ENCODE measurements at places on chromosomes 13 and 19.

DNA sequence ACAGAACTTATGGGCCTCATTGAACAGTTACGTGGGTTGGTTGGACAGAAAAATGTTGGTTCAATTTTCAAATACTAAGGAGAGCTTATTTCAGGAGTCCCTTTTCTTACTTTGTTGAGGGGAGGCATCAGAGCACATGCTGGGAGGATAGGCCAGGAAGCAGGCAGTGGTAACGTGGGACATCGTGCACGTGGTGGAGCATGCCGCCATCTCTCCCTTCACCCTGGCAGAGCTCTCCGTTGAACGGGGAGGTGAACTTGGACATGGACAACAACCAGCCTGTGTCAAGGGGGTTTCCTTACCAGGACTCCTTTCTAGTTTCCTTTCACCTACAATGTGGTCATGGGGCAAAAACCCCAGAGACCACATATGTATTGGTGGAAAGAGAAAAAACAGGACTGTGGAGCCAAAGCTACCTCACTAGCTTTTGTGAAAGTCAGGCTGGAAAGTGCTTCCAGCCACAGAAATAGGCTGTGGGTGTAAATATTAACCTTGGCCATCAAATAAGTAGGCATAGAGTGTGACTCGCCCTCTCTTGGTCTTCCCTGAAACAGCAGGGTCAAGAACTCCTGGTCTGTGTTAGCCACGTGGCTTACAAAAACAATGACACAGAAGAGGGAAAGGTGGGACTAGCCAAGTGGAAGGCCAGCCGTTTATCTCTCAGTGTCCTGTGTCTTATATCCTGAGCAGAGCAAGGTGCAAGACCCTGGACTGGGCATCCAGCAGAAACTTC is 14.4 kb downstream of the MICOS13 start:
- peak; percentile 34 for DNase-seq

- no peak for DNase-seq
Measured at GRCh38 chr13:34901572-34901971, 40.5 kb upstream of the NBEA start.

GRCh38 chr13:49288458-49288857 is 40.7 kb downstream of the CDADC1 start:
- DNase-seq = no peak

- DNase-seq = peak; percentile 98
Measured at GRCh38 chr19:2236314-2237050, at the start of the genes PLEKHJ1 and SF3A2. TSS of gene PLEKHJ1 (minus strand) at chr19:2236329. CDS start at chr19:2236248, 81 bp downstream. TSS of gene SF3A2 (plus strand) at chr19:2236824. CDS start at chr19:2243419, 6,595 bp downstream.

GRCh38 chr13:66128201-66128600 is 1101.9 kb downstream of the PCDH9 start:
- DNase-seq = peak; percentile 6

DNA sequence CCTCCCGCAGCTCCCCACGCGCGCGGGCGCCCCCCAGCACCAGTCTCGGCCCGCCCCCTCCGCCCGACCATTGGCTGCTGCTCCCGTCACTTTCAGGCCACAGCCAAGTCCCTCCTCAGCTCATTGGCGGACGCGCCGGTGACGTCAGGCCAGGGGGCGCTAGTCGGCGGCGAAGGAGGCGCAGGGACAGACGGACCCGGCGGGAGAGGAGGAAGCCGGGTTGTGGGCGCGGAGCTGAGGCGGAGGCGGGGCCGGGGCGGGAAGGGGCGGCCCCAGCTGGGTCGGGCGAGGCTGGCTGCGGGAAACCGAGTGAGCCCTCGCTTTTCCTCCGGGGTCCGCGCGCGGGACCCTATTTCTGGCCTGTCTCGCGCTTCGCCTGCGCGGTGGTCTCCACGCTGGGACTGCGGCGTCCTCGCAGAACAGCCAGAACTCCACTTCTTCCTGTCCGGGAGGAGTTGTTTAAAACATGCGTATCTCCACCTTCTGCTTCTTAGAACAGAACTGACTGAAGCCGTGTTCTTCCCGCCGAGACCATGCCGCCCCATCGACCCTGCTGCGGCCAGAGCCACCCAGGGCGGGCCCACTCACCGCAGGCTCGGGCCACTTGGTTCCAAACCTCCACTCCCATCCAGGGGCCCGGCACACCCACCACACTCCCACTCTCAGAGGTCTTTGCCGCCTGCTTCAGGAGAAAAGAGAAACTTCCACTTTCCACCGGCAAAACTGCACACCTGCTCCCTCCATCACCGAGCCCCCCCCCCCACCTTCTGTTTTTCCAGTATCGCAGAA is 471 bp upstream of the TMTC4 start:
- DNase-seq = peak; percentile 100

DNA sequence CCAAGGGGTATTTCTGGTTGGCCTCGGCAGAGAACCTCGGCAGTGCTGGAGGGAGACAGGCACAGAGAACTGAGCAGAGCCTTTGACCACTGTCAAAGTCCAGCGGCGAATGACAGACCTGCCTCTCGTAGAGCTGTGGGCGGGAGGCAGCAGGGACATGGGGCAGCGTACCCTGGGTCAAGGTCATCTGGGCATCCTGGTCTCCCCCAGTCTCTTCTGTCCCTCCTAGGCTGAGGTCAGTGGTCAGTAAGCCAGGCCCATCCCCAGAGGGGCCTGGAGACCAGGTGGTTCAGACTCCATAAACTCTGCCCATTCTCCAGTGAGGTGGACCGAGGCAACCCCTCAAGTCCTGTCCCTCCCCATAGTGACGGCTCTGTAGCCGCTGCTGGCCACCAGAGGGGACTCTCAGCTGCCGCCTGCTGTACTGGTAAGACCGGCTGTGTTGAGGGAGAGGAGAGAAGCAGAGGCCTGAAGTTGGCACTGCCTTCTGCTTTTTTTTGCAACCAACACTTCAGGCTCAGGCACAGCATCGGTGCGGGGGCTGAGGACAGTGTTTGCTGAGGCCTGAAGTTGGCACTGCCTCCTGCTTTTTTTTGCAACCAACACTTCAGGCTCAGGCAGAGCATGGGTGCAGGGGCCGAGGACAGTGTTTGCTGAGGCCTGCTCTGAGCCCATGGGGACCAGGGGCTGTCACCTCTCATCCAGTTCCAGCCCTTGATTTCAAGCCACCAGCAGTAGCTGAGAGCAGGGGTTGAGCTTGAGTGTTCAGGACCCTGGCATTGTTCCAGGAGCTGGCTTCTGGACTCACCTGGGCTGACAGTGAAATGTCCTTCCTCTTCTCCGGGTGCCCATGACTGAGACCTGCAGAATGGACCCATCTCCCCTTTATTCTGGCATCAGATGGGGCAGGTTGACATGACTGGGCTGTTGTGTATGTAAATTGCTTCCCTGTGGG is at the start of gene PGLYRP2:
TSS of gene PGLYRP2 (minus strand) at position 111 of the 955 bp plus-strand sequence. CDS start 130 bp downstream, outside the sequence.
- no peak for DNase-seq

DNA sequence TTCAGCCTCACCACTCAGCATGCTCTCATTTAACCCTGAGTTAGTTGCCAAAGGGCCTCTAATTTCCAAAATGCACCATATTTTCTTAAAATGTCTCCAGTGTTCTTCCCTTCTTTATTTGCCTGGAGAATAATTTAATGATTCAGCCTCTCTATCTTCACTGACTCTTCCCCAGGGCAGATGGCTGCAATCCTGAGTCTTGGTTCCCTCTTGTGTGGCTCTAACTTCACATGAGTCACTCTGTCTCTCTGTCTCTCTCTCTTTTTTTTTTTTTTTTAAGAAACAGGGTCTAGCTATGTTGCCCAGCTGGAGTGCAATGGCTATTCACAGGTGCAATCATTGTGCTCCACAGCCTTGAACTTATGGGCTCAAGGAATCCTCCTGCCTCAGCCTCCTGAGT is 251.4 kb downstream of the VWA8 start:
- no peak for DNase-seq

DNA sequence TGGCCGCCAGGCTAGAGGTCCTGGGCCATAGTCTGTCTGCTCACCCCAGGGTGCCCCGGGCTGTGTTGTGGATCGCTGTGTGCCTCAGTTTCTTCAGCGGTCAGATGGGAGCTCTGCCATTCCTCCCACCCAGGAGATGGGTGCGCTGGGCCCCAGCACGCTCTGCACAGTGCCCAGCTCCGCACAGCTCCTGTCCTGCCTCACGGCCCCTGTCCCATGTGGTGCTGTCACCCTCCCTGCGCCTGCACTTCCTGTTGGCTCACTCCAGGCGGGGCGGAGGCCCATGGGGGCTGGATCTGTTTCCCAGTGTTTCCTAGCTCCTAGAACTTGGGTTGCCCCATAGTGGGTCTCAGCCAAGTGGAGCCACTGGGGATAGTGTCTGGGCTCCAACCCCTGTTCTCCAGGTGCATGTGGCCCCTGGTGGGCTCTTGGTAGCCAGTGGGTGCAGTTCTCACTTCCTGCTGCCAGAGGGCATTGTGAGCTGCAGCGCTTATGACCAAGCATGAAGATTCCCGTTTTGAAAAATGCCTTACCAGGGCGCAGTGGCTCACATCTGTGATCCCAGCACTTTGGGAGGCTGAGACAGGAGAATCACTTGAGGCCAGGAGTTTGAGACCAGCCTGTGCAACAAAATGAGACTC is 69.8 kb downstream of the KDM4B start:
- DNase-seq = no peak

- peak; percentile 84 for DNase-seq
Measured at GRCh38 chr19:44800461-44800860, 8.4 kb upstream of the BCAM start.

GRCh38 chr19:38284422-38284821 is 19.6 kb upstream of the C19orf33 start:
- no peak for DNase-seq

- DNase-seq = peak; percentile 0
Measured at GRCh38 chr13:69565334-69565733, 542.3 kb upstream of the ATXN8OS start.

DNA sequence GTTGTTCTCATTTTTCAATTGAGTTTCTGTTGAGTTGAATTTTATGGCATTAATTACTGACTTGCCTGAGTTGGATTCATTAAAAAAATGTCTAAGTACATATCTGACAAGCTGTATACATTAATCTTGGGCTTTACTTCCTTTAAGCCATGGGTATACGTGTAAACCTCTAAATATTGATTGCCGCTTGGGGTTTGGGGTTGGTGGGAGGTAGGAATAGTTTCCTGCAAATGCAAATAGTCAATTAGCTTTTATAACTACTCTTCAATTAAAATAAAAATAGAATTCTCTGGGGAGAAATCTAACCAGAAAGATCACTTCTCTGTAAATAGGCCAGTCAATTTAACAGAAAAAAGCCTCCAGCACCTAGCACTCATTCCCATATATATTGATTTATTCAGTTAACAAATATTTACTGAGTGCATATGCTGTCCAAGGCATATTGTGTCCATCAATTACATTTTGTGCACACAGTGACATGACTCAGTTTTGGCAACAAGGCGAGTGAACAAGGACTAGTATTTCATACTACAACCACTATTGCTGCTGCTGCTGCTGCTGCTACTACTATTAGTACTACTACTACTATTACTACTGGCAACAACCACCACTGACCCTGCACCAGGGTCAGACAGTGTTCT is 306.8 kb downstream of the RFC3 start:
- DNase-seq = no peak

GRCh38 chr13:83350569-83350968 is 531.7 kb downstream of the SLITRK1 start:
- DNase-seq = no peak

DNA sequence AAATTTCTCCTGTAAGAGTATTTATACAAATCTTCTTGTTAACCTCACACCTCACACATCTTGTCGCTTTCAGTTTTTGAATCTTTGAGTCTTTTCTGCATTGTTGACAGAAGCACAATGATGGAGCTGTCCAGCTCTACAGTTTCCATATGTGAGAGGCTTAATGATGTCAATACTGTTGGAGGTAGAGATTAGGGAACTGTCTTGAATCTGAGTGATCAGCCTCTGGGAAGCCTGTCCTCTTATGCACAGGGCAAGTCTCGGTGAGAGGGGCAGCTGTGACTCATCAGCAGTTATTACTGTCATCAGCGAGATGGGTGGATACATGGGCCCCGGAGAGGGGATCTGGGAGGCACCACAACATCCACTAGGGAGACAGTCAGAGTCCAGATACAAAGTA is 4.6 kb upstream of the ITGBL1 start:
- no peak for DNase-seq

DNA sequence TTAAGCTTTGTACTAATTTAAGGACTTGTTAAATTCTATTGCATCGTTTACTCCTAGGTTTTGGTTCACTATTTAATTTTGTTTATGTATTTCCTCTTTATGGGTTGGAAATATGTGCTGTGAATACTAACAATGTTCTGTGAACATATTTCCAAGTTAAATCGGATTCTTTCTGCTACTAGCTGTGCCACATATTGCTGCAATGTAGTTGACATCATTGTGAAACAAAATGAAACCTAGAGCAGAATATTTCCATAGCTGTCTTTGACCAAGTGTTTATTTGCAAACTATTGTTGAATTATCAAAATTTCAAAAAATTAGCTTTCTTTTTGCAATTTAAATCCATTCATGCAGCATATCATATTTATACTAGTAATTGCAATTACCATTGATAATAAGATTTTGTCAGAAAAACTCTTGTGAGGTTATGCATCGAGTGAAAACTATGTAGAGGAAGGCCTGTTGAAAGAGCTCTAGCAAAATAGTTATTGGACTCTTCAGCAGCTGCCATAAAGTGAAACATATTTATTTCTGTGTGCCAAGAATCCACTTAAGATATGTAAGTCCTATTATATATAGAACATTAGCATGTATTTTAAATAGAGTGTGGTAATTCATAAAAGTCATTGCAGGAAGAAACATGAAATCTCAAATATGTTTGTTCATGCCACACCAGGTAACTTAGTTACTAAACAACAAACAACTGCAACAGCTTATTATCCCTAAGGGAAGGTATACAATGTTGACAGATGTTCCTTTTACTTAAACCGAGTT is 575.1 kb downstream of the SLITRK6 start:
- no peak for DNase-seq

GRCh38 chr19:18440415-18440877 is 2.5 kb upstream of the ISYNA1 start:
- DNase-seq = no peak

DNA sequence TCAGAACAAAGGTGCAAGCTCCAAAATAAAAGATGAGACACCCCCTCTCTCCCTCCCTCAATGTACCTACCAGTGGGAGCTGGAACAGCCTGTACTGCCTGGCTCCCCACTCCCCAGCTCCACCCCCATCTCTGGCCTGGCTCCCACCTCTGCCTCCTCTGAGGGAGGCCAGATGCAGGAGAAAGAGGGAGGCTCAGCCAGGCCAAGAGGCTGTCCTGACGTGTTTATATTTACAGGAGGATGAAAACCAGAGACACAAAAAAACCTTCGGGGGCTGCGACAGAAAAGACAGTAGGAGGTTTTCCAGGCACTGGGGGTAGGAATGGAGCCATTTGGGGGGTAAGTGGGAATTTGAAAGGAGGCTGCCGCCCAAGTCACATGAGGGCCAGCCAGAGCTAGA is 19.7 kb downstream of the ARHGEF18 start:
- DNase-seq = no peak

- DNase-seq = no peak
Measured at GRCh38 chr13:28865149-28865744, 45.1 kb downstream of the MTUS2 start.

GRCh38 chr19:40056505-40056904 is 474 bp upstream of the ZNF780B start:
- no peak for DNase-seq

DNA sequence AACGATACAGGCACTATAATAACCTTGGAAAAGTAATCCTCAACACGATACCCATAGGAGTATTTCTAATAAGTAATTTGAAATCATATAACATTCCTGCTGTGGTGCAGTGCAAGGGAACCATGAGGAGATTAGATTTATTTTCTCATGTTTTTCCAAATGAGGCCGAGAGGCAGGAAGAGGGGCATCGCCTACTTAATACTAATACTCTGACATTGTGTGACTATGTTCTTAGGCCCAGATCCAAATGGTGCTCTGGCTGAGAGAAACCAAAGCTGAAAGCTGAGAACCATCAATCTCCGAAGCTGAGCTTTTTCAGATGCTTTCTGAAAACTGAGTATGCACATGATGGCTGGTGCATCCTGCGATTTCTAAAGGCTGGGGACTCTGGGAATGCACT is 248.0 kb upstream of the MAB21L1 start:
- DNase-seq = no peak
